ENCODE measurements at places on chromosomes 12 and 14.

DNA sequence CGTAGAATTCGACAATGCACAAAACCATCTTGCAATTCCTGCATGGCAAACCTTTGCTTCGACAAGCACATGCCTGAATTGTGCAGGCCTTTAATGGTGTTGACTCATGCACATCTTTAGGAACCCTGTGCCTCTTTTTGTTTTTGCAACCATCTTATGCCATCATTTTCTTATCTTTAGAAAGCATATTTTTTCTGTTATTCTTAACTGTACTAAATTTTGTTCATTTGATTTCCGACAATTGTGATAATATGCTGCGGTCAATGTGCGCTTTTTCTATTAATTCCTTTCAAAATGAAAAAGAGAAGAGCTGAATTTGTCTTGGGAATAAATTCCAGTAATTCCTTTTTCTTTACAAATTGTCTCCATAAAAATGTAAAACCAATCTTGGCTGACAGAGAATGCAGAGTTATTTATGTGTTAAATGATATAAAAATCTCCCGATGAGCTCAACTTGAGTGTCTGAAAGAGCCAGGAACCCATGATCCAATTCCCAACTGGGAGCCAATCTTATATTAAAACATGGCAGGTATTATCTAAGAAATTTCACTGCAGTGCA lies 20.1 kb upstream of the CDK17 start:
- DNase-seq: no peak

DNA sequence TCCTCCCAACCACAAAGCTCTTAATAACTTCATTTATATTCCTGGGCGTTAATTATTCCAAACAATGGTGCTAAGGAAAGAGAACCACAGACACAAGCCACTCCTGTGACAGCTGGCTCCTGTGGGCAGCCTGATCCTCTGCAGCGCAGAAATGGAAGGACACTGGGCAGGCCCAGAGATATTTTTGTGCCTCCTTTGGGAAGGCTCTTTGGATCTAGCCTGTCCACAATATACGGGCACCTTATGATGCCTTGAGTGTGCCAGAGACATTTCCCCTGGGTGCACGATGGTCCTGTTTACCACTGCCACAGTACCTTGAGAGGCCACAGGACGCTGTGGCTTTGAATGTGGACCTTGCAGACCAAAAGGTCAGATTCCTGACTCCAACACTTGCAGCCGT lies 2.1 kb downstream of the ASB2 start:
- DNase-seq: no peak

DNA sequence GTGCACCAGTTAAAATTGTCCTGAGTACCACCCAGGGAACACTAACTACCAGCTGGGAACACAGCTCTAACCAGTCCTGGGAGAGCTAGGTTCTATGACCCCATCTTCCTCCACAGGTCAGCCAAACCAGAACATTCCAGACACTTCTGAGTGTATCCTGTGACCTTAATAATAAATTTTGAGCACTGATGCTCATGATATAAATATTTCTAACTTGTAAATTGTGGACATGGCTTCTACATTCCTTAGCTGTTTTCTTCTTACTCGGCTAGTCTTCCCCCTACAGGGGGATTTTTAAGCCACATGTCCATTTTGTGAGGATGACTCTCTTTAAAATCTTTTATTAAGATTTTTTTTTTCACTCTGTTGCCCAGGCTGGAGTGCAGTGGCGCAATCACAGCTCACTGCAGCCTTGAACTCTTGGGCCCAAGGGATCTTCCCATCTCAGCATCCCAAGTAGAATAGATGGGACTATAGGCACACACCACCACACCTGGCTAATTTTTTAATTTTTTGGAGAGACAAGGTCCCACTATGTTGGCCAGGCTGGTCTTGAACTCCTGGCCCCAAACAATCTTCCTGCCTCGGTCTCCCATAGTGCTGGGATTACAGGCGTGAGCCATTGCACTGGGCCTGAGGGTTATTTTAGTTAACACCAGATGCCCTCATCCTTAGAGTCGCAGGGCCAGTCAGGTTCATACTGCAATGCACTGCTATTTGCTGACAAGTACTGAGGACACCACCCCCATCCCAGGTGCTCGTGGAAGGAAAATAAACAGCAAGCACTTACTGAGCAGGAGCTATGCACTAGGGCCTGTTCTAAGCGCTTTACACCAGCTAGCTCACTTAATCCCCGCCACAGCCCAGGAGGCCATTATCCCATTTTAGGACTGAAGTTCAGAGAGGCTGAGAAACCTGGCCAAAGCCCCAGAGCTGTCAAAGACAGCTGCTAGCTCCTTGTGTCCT lies 142.6 kb upstream of the NCOR2 start:
- no peak for DNase-seq

DNA sequence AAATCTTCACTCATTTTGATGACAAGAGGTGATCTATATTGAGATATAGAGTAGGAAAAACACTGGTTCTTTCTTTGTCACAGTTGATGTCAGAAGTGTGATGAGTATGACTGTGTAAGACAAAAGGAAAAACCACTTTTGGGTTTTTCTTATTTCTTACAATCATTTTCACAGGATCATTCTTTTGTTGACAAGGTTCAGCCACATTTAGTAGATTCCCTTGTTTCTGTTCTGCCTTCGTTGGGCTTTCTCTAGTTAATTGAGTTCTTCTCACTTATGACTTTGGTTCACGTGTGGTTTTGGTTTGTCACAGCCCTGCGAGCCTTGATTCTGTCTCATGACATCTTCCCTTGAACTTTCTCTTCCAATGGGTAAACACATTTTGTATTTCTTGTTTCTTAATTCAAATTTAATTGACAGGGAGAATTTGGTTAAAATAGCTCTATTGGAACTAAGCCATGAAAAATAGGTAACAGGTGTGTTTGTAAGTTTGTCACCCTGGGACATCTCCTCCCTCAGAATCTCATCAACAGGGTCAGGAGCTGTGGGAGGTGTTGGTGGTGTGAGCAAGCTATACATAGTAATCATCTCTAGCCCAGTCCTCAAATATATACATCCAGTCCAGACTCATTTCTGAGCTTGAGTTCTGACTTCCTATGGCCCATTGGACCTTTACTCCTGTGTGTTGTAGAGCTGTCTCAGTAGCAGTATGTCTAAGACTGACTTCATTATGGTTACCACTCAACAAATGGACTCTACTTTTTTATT lies 255.3 kb downstream of the BMP4 start:
- no peak for DNase-seq

- no peak for DNase-seq
Measured at GRCh38 chr12:1702713-1703112, 11.8 kb downstream of the ADIPOR2 start.

GRCh38 chr12:80821513-80822000 lies 104.8 kb downstream of the MYF5 start:
- DNase-seq: peak; percentile 42

DNA sequence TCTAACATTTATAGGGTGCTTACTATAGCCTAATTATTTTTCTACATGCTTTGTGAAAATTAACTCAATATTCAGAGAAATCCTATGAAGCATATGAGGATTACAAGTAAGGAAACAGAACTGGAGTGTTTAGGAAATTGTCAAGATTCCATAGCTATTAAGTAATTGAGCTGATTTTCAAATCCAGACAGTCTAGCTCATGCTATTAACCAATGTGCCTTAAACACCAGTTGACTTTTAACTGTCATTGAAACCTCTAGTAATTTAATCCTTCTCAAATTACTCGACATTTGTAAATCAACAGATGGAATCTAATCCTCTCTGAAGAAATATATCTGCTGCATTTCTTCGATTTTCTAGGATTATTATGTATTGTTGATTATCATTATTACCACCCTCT lies 488.9 kb downstream of the MDGA2 start:
- no peak for DNase-seq

- DNase-seq: peak; percentile 61
Measured at GRCh38 chr14:60350366-60350720, 101.3 kb downstream of the PPM1A start.

DNA sequence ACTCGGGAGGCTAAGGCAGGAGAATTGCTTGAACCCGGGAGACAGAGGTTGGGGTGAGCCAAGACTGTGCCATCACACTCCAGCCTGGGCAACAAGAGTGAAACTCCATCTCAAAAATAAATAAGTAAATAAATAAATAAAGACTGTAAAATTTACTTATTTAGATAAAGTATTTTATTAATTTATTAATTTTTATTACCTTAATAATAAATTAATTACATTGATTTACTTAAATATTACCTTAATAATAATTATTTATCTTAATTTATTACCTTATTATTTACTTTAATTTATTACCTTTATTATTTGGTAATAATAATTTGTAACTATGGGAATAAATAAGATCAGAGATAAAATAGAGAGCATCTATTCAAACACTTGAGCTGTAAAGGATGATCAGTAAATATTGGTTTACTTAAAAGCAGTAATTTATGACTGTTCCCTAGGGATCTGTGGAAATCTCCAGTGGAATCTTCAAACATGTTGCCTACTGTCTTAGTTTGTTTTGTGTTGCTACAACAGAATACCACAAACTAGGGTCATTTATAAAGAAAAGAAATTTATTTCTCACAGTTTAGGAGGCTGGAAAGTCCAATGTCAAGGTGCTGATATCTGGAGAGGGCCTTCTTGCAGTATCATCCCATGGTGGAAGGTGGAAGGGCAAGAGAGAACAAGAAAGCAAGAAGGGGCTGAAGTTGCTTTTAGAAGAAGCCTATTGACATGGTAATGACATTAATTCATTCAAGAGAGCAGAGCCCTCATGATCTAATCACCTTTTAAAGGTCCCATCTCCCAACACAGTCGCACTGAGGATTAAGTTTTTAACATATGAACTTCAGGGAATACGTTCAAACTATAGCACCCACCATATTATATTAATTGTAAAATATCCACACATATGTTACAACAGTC lies 37.1 kb downstream of the SOCS2 start:
- no peak for DNase-seq

DNA sequence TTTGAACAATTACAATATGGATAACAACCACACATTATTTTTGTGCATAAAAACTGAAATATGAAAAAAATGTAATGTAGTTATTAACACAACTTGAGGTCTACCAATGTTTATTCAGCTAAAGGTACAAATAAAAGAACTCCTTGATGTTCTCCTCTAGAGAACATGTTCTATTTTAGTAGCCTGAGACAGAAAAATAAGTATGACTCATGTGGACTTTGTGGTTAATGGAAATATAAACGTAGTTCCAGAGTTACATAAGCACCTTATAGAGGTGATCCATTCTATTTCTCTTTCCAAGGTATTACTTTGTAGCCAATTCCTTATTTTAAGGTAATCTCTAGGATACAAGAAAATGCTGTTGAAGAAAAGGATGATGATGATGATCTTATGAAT lies 25.7 kb downstream of the ALKBH1 start:
- no peak for DNase-seq

- DNase-seq: no peak
Measured at GRCh38 chr14:24427537-24428508, 1.6 kb downstream of the CBLN3 start.

DNA sequence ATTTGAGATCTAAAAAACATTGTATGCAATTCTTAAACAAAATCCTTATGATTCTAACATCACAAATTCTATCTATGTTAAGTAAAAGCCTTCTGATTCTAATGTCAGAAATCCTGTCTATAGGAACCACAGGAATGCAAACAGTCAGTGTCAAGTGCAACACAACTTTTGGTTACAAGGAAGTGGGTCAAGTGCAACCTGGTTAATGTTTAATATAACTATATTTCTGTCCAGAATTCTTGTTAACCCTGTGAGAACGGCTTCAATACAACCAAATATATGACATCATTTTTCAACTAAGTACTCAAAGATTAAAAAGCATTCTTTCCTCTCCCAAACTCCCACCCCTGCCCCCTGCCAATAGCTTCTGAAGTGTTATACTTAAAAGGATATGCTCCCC lies 107.9 kb upstream of the PLEKHA5 start:
- DNase-seq: no peak

GRCh38 chr12:94674051-94674451 lies 23.7 kb upstream of the TMCC3 start:
- no peak for DNase-seq

GRCh38 chr12:46154221-46154985 lies 114.4 kb downstream of the SLC38A1 start:
- DNase-seq: no peak

GRCh38 chr14:23801766-23802165 lies 151.8 kb upstream of the DHRS4 start:
- DNase-seq: no peak

- peak; percentile 58 for DNase-seq
Measured at GRCh38 chr12:53096089-53096741, 1.3 kb upstream of the IGFBP6 start.

DNA sequence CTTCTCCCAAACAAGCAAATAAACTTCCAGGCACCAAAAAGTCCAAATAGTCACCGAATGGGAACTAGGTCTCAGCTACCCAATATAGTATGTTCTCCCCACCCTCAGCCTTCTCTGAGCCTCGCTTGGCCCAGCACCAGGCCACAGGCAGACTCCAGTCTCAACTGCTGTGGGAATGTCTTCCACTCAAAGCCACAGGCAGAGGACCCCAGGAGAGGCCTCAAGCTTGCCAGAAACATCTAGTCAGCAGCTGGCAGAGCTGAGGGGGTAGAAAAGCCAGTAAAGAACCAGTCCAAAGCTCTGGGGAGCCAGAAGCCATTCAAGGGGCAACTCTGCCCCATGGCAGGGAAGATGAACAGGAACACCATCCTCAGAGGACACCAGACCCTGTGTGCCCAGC lies 41.8 kb downstream of the FMNL3 start:
- no peak for DNase-seq

DNA sequence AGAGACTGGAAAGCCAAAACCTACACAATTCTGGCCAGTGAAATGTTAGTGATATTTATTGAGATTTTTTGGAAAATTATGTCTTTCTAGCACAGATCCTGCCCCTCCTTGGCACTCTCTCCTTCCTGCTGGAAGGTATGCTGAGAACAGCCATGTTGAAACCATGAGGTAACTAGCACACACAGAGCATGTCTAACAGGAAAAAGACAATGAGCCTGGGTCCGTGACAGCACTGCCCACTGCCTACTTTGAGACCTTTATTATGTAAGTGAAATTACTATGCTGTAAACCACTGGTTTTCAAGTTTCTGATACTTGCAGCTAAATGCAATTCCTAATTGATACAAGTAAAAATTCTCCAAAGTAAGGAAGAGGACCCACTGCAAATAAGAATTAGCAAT lies 81.6 kb upstream of the SINHCAF start:
- DNase-seq: no peak

DNA sequence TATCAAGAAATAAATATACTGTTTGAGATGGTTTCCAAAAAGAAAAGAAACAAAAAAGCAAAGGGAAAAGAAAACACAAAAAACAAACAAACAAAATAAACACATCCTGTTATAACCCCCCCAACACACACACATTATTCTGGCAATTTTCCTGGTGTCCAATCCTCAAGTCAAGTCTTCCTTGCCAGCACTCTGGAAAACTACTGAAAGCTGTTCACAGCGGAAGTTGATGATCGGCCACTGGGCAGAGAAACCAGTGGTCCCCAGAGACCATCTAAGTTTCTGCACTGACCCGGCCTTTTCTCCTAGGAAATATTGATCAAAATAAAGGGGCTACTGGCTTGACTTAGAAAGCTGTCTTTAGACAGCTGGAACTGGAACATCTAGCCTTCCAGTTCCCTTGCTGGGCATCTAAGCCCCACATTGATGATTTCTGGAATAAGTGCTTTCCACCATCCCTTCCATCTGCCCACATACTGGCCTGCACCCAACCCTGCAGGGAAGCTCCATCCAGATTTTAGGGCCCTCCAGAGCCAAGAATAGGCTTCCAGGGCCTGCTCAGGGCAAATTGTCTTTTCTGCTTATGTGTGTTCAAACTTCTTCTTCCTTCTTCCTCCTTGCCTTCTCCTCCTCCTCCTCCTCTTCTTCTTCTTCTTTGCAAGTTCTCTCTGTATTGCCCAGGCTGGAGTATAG lies 11.6 kb upstream of the PPP1CC start:
- no peak for DNase-seq

Data from GM23338 (cell line).